ENCODE measurements at places on chromosomes 5 and 9. TPM values are rescaled to one million over a fixed set of nuclear protein-coding genes. Genes with fewer than 3 reads are reported as not detected.

Gene MSH3
- 10.0 TPM for total RNA-seq

Gene MEGF10
- total RNA-seq: 0.13 TPM

Gene SPINK4
- total RNA-seq: not detected

Gene GABRA1
- total RNA-seq: not detected
